ENCODE measurements at places on chromosomes 5 and 9.

DNA sequence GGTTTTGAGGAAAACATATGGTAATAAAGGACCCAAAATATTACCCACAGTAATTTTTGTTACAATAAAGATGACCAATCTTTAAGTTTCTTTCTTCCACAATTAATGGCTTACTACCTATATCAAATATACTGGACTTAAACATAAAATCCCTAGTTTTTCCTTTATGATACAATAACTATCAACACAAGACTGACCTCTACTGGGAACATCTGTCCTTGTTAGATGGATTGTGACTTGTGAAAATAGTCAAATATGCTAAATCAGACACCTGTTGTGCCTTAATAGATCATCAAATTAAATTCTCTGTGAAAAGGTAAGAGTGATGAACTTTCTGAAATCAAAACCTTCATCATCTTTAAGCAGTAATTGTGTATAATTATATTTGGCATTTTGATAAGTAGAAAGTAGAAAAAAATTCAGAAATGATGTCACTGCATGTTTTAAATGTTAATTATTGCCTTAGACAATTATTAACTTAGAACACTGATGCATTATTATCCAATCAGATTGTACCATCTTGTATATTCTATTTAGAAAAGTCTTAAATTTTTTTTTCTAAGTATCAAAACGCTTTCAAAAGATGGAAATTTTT lies 113.6 kb downstream of the DEPDC1B start:
- no peak for DNase-seq

GRCh38 chr9:114174876-114175771 lies 19.8 kb downstream of the COL27A1 start:
- DNase-seq: peak; percentile 76

- no peak for DNase-seq
Measured at GRCh38 chr5:103624035-103624480, 61.5 kb upstream of the NUDT12 start.

GRCh38 chr5:146662229-146662628 lies 146.2 kb upstream of the GPR151 start:
- no peak for DNase-seq

DNA sequence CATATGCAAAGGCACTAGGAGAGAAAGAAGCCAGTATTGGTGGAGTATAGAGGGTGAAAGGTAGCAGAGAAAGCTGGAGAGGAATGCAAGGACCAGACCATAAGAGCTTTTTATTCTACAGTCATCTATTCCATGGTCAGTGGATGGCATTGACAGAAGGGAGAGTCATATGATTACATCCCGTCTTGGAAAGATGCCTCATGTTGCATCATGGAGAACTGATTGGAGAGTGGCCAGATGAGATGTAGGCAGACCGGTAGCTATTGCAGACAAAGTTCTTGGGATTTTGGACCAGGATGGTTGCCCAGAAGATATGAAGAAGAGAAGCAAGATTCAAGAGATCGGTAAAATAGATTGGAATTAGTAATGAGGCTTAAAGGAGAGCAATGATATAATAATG lies 260.7 kb downstream of the CHSY3 start:
- DNase-seq: no peak

DNA sequence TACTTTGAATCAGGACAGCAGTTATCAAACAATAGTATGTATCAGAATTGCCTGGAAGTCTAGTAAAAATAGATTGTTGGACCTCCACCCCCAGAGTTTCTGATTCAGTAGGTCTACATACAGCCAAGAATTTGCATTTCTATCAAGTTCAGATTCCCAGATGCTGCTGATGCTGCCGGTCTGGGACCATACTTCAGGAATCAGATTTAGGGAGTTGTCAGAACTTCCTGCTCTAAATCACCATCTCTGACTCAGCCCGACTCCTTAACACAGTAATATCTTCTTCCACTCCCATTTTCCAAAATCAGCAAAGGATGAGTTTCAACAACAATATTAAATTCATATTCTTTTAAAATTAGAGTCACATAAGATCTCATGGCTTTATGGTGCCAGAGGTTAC lies 227.2 kb upstream of the TMEM161B start:
- no peak for DNase-seq

DNA sequence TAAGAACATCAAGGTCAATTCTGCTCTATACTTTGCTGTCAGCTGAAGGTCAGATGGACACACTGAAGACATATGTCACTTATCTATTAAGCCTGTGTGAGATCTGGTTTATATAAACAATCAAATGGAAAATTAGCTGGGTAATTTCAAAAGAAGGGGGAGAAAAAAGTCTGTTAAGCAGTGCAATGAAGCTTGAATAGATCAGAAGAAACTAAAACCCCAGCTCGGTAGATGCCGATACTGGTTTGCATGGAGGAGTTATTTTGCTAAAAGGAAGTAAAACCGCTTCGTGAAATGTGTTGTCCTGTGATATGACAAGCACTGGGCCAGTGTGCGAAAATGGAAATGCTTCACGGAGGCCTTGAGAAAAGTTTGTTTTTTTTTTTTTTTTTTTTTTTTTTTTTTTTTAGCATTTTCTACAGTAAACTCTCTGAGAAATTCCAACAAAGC lies 148.8 kb downstream of the MEF2C start:
- DNase-seq: no peak

- DNase-seq: no peak
Measured at GRCh38 chr5:158390577-158390976, 531.6 kb upstream of the CLINT1 start.

DNA sequence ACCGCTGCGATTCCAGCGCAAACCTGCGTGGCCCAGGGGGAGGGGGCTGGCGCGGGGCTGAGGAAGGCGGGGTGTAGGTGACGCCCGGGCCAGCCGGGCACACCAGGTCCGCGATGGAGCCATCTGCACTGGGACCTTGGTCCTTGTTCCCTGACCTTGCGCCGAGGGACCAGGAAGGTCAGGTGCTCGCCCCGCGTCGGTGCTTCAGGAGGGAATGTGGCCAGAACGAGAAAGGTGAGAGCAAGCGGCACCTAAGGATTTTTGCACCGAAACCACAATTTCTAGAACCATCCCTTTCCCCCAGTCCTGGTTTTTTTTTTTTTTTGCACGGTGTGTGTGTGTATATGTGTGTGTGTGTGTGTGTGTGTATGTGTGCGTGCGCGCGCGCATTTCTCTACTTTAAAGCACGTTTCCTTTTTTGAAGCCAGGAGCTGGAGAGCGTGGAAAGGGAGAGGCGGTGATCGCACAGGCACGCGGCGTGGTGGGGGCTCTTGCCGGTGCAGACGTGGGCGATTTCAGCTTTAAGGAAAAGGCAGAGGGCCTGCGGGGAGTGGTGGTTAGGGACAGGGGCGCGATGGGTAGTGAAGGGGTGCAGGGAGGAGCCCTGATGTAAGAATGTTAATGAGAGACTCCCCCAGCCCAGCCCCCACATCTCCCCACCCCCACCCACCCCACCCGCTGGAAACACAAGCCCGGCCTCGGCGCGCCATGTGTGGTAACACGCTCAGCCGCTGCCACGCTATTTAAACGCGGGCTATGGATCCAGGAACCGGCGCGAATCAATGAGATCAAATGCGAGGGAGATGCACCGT lies at the start of gene NPR3:
Gene NPR3, plus strand, starts transcription at position 772 of the 812 bp plus-strand sequence. CDS start 456 bp downstream, outside the sequence.
- DNase-seq: peak; percentile 22

DNA sequence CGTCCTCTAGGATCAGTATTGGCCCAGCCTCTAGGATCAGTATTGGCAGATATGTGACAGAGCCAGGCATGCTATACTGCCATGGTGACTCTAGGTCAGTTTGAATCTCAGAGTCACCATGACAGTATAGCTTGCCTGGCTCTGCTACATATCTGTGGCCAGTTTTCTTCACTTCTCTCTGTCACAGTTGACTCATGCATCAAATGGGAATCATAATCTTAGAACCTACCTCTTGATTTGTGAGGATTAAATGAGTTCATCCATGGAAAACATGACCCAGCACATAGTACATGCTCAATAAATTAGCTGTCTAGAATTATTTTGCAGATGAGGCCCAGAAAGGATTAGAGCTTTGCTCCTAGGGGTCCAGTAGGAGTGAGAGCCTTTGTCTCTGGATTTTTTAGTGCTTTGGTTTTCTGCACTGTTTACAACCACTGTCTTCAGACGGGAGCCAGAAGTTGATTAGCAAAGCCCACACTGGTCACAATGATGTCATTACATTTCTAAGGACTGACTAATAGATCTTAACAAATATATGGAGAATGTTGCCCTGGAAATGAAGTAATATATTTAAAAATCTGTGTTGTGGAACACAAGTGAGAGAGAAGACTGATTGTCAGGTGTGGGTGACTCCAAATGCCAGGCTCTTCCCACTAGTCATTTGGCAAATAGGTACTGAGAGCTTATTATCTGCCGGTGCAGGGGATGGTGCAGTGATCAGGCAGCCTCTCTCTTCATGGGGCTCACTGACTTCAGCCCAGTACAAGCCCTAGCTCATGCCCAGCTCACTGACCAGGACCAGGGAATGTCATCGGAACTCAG lies 76.0 kb downstream of the COL15A1 start:
- DNase-seq: peak; percentile 35

- DNase-seq: no peak
Measured at GRCh38 chr9:122978601-122979000, 37.8 kb downstream of the RABGAP1 start.

DNA sequence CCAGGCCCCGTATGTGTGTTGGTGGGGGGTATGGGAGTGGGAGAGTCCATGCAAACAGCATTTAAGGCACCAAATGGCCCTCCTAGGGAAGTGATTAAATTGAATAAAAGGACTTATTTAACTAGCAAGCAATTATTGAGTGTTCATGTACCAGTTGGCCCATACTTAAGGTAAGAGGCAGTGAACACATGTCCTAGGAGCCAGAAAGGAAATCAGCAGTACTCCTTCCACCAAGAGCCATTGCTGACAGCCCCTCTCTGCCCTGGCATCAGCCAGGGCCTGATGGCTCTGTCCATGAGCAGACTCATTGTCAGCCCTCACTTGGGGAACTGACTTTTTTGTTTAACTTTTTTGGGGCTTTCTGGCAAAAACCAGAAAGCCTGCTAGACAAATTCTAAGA lies 10.4 kb upstream of the SHROOM1 start:
- DNase-seq: no peak

DNA sequence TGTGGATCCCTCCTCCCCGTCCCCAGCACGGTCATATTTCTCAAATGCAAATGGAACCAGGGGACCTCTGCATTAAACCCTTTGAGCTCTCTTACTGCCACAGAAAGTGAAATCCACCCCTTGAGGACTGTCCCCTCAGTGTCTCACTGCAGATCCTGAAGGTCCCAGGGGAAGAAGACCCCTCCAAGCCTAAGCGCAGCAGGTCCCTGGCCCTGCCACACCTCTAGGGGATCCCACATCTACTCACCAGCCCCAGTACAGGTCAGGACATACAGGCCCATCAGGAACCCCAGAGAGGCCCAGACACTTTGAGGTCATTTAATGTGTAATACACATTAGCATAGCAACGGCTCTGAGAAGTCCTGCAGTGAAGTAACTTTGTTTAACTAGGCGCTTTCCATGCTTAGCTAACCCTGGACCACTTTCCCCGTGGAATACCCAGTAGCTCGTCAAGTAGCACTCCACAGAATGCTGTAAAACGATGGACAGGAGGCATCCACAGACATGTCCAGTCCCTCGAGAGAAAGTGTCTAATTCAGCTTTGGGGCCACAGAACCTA lies 54.7 kb upstream of the ALDH1B1 start:
- DNase-seq: no peak

GRCh38 chr5:78591138-78591612 lies 57.4 kb downstream of the LHFPL2 start:
- DNase-seq: no peak

DNA sequence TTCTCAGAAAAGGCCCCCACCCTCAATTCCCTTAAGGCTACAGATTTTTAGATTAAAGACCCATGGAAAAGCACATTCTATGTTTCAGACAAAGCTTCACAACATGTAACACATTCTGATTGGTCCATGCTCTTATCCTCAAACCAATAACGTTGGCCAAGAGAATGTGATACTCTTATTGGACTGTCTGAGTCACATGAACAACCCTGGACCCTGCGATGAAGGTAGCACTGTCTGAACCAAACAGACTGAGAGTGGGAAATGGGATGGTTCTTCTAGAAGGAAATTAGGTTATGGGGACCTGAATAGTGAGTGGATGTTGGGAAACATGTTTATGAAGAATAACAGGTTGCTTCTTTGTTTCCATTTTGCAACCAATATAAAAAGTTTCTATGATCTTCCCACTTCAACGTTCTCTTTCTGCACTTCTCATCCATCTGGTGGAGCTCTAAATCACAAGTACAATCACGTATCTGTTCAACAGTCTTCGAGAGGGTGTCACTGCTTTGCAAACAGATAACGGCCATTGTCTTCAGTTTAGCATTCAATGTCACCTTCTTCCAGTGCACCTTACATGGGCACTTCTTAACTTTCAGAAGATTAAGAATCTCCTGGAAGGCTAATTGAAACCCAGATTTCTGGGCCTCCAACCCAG lies 81.6 kb downstream of the PTCH1 start:
- DNase-seq: no peak

- no peak for DNase-seq
Measured at GRCh38 chr9:90420211-90420610, 222.4 kb downstream of the DIRAS2 start.

GRCh38 chr9:26321935-26322334 lies 570.7 kb downstream of the CAAP1 start:
- no peak for DNase-seq

- no peak for DNase-seq
Measured at GRCh38 chr5:128349044-128349858, 188.8 kb downstream of the FBN2 start.

DNA sequence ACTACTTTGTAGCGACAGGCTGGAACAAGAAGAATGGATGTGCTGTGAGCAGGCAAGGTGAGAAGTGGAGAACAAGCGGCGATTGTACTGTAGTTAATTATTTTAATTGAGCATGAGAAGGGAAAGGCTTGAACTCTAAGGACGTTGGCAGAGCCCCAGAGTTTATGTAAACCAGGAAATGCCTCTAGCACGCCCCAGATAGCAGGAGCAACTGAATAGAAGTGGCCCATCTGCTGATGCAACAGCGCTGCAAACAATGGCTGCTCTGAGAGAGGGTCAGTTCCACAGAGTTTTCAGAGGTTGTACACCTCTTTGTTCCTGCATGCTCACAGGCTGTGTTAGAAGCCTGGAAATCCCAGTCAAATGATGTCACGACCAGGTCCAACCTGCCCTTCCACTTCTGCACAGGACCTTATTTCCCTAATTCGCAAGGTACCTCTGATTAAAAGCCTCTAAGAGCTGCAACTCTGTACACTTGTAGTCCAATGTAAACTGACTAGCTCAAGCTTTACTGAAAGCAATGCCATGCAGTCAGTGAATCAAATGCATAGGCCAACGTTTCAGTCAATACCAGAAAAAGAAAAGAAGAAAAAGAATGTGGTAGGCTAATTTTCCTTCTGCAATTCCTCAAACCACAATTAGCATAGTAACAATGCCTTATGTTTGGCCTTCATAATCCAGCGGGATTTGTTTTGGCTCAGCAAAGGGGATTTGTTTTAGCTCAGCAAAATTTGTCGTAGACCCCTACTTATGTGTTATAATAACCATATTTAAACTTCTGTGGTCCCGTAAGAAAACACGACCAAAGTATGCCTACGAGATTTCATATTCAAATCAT lies 119.6 kb upstream of the RETREG1 start:
- DNase-seq: no peak

- DNase-seq: no peak
Measured at GRCh38 chr9:112971415-112971814, 40.6 kb downstream of the ZNF883 start.

- DNase-seq: no peak
Measured at GRCh38 chr9:12689233-12689632, 4.0 kb upstream of the TYRP1 start.

- DNase-seq: no peak
Measured at GRCh38 chr5:150765799-150766169, 7.0 kb upstream of the DCTN4 start.
